ENCODE measurements at places on chromosomes 6 and 20. TPM values are rescaled to one million over a fixed set of nuclear protein-coding genes. Genes with fewer than 3 reads are reported as not detected.

DNA sequence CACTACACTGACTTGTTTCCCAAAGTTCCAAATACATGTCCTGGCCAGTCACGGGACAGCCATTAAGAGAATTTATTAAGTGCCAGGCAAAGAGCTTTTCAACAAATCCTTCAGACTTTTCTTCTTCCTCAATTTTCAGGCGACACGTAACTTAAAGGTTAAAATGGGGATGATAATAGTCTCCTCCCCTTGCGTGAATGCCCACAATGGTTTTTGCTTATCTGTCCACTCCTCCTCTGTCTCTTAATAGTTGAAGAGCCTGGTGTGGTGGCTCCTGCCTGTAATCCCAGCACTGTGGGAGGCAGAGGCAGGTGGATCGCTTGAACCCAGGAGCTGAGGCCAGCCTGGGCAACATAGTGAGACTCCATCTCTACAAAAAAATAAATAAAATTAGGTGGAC is 11.4 kb upstream of the PARD6B start:
- DNase-seq: no peak

GRCh38 chr6:34852406-34853085 is 35.3 kb downstream of the TAF11 start:
- no peak for DNase-seq

- DNase-seq: no peak
Observed at GRCh38 chr6:41375598-41376151, 40.3 kb downstream of the NCR2 start.

- DNase-seq: no peak
Observed at GRCh38 chr6:147071776-147072175, 132.4 kb upstream of the STXBP5 start.

DNA sequence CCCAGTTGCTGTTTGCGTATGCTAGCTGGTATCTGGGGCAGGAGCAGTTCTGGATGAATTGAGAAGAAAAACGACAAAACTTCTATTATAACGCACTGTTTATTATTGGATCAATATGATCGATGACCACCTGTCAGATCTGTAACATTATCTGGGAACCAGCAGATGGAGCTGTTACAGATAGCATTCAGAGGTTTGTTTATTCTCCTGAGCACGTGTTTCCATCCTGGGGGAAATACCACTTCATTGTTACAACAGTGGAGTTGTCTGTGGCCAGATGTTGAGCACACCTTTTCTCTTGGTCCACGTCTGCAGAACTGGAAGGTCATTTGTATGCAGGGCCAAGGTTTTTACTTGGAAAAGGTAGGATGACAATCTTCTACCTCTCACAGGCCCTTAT is 16.0 kb upstream of the NKX2-2 start:
- DNase-seq: no peak

DNA sequence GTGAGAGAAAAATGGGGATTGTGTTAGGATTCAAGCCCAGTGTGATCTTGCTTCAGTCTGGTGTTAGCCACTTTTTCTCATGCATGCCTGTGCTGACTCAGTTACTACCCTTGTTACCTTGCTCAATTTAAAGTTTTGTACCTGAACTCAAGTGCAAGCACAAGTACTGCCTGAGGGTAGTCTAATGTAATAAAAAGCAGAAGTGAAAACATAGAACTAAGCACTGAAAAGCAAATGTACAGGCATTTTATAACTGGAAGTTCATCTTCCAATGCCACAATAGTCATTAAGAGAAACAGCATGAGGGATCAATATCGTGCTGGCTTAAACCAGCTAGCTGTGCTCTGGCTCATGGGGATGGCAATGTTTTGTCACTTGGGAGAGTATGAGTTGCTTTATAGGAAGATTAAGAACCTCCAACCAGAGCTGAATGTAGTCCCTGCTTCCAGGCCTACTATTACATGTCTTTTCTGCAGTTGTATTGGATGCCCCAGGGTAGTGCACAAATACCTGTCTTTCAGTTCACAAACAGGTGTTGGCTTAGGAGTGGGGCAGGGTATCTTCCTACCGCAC is 48.7 kb downstream of the SLC35F1 start:
- DNase-seq: no peak

DNA sequence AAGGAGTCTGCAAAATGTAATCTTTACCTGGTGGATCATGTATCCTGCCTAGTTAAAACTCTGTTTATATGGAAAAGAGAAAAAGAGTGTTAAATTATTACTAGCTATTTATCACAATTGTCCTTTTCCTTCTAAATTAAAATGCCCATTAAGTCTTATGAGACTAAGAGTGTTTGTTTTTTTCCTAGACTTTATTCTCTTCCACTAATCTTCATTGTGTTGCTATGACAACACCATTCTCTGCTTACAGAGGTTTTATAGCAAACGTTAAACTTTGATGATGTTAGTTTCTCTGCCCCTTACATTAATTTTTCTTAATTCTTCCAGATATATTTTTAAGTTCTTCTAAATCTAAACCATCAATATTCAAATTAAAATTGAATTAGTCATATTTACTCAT is 420.8 kb downstream of the TBC1D32 start:
- no peak for DNase-seq

DNA sequence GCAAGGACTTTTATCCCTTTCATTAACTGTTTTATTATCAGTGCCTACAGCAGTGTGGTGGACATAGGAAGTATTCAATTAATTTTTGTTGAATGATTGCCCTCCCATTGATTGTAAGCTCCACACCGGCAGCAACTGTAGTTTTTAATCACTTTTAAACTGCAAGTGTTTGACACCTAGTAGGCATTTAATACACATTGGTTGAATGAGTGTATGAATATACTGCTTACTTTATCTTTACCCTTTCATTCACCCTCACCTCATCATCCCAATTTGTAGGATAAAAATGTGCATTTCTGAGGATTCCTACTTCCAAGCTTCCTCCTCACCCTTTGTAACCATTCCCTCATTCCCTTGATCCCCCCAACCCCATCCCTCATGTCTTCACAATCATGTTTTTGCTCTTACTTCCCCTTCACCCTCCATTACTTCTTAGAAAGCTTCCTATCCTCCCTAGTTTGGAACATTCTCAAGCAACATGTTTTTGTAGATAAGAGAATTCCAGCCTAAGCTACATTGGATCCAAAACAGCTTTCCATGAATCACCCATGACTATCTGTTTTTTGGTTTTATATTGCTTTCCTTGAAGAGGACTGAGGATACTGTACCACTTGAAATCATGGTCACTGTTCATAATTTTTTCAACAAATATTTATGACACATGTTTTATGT is 955 bp upstream of the SLC26A8 start:
- DNase-seq: no peak

DNA sequence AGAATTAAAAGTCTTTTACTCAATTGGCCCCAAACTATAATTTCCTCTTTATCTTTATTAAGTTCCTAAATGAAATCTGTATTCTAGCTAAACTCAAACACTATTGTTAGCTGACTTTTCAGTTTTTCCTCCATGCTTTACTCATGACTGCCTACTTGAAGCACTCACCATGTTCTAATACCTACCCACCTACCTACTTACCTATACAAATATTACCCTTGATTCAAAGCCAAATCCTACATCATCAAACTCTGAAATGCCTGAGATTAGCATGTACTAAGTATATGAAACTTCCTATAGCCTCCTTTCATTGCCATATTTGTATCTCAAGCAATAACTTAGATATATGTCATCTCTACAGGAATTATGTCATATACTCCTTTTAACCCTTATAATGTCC is 259.7 kb downstream of the HDGFL1 start:
- DNase-seq: no peak

The TMC2 gene
- total RNA-seq: 1.3 TPM

The MMP24OS gene
- 86.6 TPM for total RNA-seq

DNA sequence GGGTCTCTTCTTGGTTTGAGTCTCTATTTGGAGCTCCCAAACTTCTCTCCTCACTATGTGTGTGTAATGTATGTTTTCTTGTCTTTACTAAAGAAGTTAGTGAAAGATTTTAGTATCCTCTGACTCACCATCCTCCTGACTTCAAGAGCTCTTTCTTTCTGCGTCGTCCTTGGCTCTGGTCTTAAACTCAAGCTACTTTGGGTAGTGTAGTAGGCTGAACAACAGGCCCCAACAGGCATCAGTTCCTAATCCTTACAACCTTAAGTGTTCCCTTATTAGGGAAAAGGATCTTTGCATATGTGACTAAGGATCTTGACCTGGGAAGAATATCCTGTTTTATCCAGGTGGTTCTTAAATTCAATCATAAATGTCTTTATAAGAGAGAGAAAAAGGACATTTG is 810.2 kb downstream of the MAFB start:
- no peak for DNase-seq

The TBXT gene
- total RNA-seq: not detected

DNA sequence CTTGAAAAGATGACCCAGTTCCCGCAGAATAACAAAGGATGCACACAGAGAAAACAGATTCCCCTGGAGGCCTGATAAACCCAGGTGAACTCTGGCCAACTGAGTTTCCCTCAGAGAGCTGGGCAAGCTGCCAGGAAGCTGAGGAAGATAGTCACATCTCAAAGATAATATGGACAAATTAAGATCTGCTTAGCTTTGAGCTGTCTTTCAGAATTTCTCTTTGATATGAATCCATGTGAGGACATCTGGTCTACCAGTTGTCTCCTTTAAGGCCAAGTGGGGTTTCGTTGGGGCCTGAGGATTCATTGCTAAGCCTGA is 59.5 kb downstream of the ID4 start:
- DNase-seq: no peak

- no peak for DNase-seq
Observed at GRCh38 chr20:48619126-48620101, 208.4 kb downstream of the PREX1 start.

The BEND6 gene
- total RNA-seq: not detected

GRCh38 chr20:51022803-51023616 is at the start of gene KCNG1:
TSS of gene KCNG1 (minus strand) at chr20:51023107. CDS start at chr20:51010338, 12,769 bp downstream.
- DNase-seq: peak; percentile 32

GRCh38 chr20:61935926-61936700 is 129.6 kb downstream of the TAF4 start:
- no peak for DNase-seq

DNA sequence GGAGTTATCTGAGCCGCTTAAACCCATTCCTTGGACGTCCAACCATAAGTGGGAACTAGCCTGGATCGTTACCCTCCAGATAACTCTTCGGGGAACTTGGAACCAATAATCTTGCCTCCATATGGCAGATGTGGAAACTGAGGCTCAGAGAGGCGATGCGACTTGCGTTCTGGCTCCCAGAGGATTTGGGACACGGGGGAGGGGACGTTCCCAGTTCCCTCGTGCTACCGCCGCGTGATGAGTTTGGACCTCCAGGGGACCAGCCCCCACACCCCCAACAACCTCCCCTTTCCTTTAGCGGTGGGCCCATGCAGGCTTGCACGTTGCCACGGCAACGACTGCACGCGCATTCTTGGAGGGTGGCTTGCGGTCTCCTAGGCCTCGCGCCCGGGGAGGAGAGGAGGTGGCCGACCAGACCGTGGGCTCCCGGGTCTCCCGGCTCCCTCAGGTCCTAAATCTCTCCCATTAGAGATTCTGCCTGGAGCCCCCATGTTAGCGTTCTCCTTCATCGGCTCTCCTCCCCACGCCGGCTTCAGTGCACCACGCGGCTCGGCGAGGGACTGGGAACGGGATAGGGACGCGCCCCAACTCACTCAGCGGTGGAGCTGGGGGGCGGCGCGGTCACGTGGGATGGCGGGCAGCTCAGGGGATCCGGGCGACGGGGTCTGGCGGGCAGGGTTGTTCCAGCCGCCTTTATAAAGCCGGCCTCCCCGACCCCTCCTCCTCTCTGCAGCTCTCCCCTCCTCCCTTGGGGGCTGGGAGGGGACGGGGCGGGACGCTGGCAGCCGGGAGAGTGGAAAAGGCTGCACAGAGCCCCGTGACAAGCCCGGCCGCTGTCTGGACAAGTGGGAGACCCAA is at the start of gene PLTP:
Gene PLTP (minus strand): TSS at position 670 of the 858 bp plus-strand sequence. CDS start 703 bp downstream, outside the sequence.
- DNase-seq: peak; percentile 38

DNA sequence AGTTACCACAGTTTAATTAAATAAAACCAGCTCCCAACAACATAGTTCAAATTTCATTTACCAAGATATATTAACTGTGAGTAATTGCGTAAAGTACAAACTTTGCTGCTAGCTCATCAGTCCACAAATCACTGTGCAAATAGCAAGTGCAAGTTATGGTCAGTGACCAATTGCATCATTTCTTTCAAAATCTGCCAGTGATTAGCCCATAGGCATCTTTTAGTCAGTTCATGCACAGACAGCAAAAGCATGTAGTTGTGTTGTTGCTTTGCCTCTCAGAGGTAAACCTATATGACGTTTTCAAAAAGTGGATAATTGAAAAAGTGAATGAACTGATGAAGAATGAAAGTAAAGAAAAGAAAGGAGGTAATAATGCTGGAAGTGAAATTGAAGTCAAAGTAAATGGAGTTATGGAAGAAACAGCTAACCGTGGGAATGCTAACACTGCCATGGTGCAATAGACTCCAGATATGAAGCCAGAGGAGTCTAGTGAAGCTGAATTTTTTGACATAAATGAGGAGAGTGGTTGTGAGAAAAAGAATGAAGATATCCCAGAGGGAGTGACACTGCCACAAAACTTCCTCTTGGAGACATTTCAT is 36.5 kb downstream of the ENPP1 start:
- no peak for DNase-seq

The SLC17A3 gene
- total RNA-seq: 1.5 TPM

The SOX18 gene
- not detected for total RNA-seq

DNA sequence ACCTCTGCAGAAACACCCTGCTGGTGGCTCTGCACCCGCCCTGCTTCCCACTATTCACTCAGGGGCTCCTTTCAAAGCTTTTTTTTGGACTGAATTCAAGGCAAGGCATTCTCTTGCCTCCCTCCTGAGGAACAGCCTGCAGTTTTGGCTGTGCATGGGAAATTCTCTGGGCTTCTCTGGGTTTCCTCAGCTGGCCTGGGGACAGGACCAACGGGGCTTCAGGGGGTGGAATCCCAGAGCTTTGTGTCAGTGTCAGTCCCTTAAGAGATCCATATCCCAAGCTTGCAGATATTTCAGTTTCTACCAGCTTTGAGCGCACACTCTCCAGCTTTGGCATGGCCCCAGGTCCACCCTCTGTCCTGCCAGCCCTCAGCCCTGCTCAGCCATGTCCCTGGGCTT is 2.0 kb downstream of the SCRT2 start:
- DNase-seq: no peak

DNA sequence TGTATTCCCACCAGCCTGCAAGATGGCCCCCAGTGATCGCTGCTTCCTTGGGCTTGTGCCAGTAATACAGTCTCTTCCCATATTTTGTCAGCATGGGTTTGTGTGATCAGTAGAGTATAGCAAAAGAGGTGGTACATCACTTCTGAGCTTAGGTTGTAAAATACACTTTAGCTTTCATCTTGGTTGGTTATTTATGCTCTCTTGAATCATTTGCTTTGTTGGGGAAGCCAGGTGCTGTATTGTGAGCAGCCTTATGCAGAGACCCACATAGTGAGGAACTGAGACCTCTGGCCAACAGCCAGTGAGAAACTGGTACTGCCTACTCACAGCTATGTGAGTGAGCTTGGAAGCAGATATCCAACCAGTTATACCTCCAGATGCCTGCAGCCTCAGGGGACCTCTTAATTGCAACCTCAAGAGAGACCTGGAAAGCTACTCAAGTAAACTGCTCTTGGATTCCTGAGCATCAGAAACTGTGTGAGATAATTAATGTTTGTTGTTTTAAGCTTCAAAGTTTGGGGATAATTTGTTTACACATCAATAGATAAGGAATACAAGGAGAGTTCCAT is 229.3 kb downstream of the FARS2 start:
- DNase-seq: no peak

All from natural killer cell (primary cell).